Dermis microvascular lymphatic vessel endothelial cell (primary cell): ENCODE measurements at places on chromosomes 13 and 19. TPM values are rescaled to one million over a fixed set of nuclear protein-coding genes. Genes with fewer than 3 reads are reported as not detected.

Gene MPHOSPH8
- 9.1 and 11.1 TPM in 2 replicates for total RNA-seq

Gene KLHL1
- not detected in 2 replicates for total RNA-seq

Gene TIMM29
- 29.5 and 35.5 TPM in 2 replicates for total RNA-seq

Gene S1PR4
- total RNA-seq, result 0.51 and 0.63 TPM in 2 replicates
